DND-41 (cell line): ENCODE measurements at places on chromosomes 12 and 14.

GRCh38 chr14:44149597-44149996 lies 357.5 kb downstream of the FSCB start:
- DNase-seq: peak; percentile 3

GRCh38 chr14:94671870-94672444 lies 59.8 kb downstream of the SERPINA3 start:
- DNase-seq: no peak

DNA sequence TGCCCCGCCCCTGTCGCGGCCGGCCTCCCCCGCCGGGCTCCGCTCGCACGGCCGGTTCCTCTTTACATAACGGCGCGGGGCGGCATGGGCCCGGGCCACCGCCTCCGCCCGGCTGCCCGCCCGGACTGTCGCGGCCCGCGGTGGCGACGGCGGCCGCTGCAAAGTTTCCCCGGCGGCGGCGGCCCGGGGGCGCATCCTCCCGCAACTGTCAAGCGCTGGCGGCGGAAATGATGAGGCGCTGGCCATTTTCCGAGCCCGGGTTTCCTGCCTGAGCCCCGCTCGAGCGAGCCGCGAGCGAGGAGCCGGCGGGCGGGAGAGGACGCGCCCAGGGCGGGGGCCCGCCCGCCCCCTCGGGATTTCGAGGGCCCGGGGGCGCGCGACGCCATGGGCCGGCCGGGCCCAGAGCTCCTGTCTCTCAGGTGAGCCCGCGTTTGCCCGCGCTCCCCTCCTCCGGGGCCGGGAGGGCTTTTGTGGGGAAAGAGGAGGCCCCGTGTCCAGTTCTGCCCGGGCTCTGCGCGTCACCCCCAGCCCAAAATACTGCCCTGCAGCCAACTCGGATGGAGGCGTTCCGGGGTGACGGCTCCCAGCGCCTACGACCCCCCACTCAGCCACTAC lies at the start of gene SH2B3:
Gene SH2B3, plus strand, starts transcription at position 65 of the 615 bp plus-strand sequence. CDS start 12,223 bp downstream, outside the sequence.
- DNase-seq: peak; percentile 80

DNA sequence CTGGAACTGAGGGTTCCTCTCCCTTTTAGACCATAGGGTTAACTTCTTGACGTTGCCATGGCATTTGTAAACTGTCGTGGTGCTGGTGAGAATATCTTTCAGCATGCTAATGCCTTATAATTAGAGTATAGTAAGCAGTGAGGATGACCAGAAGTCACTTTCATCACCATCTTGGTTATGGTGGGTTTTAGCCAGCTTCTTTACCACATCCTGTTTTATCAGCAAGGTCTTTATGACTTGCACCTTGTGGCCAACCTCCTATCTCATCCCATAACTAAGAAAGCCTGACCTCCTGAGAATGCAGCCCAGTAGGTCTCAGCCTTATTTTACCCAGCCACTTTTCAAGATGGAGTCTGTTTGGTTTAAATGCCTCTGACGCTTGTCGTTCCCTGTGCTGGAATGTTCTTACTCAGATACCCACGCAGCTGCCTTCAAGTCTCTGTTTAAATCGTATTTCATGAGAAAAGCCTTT lies 44.2 kb downstream of the BBS10 start:
- DNase-seq: no peak

GRCh38 chr12:44287545-44287944 lies 451.7 kb downstream of the TMEM117 start:
- DNase-seq: no peak

DNA sequence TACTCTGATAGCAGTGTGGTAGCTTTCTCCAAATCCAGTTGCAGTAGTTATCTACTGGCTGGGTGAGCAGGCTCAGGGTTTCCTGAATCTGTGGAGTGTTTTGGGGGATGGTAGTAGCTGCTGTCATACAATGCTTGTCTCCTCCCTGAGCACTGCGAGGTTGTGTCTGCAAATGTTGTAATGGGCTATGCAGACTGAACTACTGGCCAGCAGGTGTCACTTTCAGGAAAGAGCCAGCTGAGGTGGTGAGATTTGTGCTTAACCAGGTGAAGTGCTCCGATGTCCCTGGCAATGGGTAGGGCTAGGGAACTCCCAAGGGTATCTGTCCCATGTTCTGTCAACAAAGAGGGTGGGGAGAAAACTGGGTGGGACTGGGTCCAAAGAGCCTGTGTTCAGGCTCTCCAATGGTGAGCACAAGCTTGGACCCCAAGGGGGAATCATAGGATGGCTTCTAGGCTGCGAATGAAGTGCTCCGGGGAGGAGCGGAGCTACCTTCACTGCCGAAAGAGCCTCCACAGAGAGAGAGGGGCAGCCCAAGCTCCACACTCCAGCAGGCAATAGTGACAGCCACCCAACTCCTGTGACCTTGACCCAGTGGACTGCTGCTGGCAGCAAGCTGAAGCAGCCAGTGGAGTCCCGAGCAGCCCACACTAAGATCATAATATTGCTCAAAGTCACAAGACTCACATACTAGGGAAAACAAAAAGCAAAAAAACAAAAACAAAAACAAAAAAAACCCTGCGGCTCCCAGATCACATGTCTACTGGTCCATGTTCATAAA lies 1324.0 kb upstream of the USP15 start:
- no peak for DNase-seq

DNA sequence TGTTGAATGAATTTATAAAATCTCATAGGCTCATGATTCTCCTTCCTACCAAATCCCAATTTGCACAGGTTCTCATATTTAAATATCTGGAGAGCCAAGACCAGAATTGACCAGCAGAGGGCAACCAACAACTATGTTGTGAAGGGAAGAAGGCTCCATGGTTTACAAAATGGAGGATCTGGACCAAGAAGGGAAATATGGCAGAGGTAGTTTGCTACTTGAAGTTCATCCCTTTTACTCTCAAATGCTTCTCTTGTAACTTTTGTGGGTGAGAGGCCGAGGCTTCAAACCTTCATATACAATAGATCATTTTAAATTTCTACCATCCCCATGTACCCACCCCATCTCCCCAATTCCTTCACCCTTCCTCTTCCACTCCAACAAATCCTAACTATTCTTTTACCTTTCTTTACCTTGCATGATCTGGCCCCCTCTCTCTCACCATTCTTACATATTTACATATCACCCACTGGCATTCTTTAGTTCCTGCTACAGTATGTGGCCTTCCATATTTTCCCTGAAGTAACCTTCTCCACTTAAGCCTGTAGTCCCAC lies 3.8 kb upstream of the SMARCC2 start:
- peak; percentile 83 for DNase-seq

DNA sequence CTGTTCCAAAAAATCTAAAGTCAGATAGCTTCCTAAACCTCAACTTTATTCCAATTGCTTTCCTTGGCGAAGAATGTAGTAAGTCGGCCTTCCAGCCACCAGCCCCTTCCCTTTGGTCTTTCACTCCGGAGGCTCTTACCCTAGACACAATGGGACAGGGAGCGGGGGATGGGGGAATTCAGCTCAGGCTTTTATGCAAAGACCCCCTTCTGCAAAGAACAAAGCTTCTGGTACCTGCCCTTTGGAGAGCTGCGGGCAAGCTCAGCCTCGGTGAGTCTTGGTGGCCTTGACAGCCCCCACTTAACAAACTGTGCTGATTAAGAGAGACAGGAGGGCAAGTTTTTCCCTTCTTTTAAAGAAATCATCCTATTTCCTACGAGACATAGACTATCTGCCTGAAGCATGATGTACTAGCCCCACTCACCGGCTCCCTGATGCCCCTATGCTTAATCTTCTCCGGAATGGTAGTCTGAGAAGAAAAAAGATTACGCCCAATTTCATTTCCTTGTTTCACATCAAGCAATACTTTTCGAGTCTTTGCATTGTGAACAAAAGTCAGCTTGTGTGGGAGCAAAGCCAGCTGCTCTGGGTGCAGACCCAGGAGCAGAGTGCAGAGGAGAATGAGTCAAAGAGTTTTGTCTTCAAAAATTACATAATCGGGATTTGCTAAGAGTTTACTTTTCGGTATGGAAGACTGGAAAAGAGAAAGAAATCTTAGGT lies 1.5 kb upstream of the NANOG start:
- no peak for DNase-seq
